ENCODE measurements at places on chromosomes 1 and 21. TPM values are rescaled to one million over a fixed set of nuclear protein-coding genes. Genes with fewer than 3 reads are reported as not detected.

Gene COL11A1
- total RNA-seq, result 158 TPM

Gene PDIK1L
- 6.5 TPM for total RNA-seq

Gene MTHFR
- total RNA-seq, result 34.5 TPM

Gene RAB42
- 5.0 TPM for total RNA-seq

Gene FMOD
- 5.9 TPM for total RNA-seq

Gene CRYAA
- not detected for total RNA-seq

Gene COL9A2
- total RNA-seq, result 0.36 TPM

Gene GUCA2B
- total RNA-seq, result not detected

Gene KIFAP3
- 44.9 TPM for total RNA-seq

Data from osteoblast (primary cell).